ENCODE measurements at places on chromosomes 7 and 10.

DNA sequence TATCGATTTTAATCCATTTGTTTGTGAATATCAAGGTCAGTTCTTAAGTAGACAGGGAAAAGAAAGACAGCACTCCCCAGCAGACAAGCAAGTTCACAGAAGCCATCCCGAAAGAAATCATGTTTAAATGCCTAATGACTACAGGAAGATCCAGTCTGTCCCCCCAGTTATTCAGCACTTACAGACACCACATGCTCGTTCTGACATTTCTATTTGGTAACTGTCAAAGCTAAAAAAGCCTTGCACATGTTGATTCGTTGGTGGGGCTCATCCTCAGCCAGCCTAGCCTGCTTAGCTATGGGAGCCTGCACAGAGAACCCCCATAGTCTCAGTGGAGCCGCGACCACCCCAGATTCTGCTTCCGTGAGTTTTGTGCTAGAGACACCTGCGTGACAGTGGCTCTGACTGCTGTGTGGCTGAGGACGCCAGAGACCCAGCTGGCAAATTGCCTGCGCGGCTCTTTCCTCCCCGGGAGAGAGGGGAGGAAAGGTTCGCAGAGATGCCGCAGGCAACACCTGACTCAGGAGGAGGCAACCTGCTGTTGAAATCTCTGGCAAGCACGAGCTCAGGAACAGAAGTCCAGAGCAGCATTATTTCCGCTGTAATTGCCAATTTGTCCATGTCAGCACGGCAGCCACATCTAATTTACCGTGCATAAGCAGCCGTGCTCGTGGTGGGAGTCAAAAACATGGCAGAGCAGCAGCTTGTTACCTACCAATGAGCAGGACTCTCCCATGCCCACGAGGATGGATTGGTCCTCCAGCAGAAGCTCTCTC is 194.2 kb downstream of the GPAM start:
- DNase-seq, result no peak

- DNase-seq, result no peak
Measured at GRCh38 chr10:129514568-129515451, 47.8 kb downstream of the MGMT start.

DNA sequence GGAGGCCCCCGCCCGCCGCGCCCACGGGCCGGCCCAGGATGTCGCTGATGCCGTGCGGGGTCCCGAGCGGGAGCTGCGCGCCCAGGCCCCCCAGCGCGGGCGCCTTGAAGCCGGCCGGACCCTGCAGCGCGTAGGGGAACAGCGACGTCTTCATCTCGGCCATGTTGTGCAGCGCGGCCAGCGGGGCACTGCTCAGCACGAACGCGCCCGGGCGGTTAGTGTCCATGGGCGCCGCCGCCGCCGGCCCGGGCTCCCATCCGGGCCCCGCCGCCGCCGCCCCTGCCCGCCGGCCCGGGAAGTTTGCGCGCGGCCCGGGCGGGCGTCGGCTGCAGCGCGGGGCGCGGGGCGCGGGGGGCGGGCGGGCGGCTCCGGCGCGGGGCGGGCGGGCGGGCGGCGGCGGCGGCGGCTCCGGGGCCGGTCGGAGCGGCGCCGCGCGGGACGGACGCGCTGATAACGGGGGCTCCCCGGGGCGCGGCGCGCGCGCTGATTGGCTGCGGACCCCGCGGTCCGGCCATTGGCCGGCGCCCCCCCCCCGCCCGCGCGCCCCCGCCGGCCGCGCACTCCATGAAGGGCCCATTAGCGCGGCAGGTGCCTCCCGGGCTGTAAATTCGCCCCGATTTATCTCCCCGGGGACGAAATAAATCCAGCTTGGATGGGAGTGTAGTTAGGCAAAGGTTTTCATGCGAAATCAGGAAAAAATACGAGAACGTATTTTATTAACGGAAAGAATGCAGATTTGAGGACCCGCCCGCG is at the start of gene NKX6-2:
NKX6-2 (minus strand) TSS at position 425 of the 753 bp plus-strand sequence; CDS start at position 226, 199 bp downstream.
- no peak for DNase-seq

GRCh38 chr7:79880312-79880711 is 254.3 kb upstream of the GNAI1 start:
- no peak for DNase-seq

DNA sequence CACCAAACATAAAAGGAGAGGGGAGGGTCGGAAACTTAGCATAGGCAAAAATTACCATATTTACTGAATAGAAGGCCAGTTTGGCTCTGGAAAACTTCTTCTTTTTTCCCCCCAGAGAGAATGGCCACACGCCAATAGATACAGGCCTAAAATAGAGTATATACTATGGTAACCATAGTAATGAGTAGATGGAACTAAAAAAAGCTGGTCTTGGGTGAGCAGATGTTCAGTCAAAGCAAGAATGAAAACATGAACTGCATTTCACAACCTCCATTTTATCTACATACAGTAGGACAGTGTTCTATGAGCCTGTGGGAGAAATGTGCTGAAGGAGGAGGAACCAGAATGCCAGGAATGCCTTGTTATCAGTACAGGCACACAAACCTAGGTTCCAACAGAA is 141.7 kb upstream of the SEMA3A start:
- no peak for DNase-seq

GRCh38 chr7:214410-215212 is 22.2 kb downstream of the FAM20C start:
- DNase-seq, result no peak

DNA sequence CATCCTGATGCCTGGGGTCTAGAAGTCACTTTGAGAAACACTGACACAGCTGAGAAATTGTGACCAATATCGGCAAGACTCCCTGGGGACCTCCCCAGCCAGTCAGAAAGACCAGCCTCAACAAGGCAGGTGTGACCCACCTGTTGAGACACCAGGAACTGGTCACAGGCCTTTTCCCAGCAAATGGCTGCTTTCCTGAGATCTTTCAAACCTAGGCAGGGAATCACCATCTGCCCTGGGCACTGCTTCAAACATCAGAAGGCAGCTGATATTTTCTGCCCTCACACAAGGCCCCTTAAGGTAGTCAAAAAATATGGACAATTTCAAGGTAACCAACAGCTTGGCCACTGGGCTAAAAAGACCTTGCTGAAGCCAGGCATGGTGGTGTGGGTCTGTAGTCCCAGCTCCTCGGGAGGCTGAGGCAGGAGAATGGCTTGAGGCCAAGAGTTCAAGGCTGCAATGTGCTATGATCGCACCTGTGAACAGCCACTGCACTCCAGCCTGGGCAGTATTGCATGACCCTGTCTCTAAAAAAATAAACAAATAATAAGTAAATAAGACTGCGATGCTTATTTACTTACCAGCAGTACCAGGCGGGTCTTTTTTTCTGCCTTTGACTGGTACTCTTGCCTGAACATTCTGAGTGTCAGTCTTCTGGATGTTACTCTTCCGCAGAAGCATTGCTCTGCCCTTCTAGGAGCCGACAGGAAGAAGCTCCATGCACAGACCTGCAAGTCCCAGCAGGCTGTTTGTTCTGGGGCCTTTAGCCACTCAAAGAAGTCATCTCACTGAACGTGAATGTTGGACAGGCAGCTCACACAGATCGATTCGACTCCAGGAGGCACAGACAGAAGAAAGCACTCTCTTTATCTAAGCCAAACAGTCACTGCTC is 59.7 kb downstream of the SORBS1 start:
- DNase-seq, result no peak

DNA sequence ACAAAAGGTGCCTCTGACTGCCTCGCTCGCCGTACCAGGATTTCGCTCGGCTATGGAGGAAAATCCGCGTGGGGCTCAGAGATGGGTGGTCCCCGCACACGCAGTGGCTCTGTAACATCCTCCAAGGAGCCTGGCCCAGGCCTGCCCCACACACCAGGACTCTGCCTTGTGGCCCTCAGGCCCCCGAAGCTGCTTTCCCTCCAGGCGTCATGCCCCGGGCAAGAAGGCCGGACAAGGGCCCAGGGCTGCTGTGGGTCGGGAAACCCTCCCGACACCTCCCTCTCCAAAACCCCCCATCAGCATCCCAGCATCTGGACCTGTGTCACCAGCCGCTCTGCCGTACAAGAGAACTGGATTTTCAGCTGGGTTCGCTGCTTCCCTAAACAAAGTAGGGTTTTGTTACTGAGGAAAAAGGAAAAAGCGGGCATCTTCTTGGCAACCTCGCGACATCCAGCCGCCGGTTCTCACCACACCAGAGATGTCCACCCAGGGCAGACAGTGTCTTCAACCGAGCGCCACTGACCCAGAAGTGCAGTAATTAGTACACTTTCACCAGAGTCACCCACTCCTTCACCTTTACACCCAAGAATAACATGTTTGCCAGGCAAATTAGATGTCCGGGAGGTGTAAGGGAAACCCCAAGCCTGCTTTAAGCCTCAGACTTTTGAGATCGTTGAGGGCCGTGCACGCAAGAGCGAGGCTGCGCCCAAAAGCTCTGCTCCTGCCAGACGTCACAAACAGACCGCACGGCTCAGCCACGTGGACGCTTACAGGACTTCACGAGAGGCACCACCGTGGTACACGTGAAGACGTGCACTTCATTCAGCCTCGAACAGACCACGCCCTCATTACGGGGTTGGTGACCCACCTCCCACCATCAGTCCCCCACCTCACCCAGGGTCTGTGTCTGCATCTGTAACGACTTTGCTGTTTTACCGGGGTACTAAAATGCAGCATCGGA is 62.2 kb downstream of the DIP2C start:
- DNase-seq, result no peak

GRCh38 chr10:72121389-72121788 is 33.0 kb upstream of the SPOCK2 start:
- DNase-seq, result no peak

GRCh38 chr10:74488907-74489306 is 337.5 kb upstream of the KAT6B start:
- DNase-seq, result no peak

DNA sequence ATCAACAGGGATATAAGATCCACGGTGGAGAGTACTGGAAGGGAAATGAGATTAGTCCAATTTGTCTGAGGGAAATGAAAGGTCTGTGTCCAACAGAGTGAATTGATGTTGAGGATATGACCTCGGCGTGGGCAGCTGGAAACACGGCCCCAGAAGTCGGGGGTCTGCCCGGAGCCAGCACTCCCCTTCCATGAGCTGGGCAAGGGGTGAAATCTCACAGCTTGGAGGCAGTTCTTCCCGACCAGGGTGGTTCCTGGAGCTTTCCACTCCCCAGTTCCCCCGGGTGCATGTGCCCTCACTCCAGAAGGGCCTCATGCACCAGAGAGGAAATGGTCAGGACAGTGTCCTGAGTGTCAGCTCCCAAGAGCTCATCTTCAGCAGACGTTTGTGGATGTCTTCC is 264.7 kb upstream of the PPP2R2D start:
- DNase-seq, result no peak

GRCh38 chr7:74221713-74222112 is 11.9 kb downstream of the LAT2 start:
- no peak for DNase-seq

DNA sequence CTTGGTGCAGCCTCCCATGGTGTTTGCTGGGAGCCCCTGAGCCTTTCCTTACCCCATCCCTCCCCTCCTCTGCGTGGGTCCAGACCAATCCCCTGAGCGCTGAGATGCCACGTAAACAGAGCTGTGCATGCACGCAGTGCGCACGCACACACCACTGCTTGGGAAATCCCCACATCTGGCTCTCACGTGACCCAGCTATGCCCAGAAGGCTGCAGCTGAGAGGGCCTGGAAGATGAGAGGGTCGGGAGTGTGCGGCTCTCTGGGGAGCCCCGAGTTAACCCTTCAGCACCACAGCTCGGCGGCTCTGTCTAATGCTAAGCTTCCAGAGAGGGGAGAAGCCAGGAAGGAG is 177.2 kb downstream of the SH3PXD2A start:
- peak; percentile 73 for DNase-seq

- DNase-seq, result no peak
Measured at GRCh38 chr7:51079494-51079893, 237.1 kb downstream of the COBL start.

- no peak for DNase-seq
Measured at GRCh38 chr7:9488555-9488954, 1055.1 kb downstream of the NXPH1 start.

DNA sequence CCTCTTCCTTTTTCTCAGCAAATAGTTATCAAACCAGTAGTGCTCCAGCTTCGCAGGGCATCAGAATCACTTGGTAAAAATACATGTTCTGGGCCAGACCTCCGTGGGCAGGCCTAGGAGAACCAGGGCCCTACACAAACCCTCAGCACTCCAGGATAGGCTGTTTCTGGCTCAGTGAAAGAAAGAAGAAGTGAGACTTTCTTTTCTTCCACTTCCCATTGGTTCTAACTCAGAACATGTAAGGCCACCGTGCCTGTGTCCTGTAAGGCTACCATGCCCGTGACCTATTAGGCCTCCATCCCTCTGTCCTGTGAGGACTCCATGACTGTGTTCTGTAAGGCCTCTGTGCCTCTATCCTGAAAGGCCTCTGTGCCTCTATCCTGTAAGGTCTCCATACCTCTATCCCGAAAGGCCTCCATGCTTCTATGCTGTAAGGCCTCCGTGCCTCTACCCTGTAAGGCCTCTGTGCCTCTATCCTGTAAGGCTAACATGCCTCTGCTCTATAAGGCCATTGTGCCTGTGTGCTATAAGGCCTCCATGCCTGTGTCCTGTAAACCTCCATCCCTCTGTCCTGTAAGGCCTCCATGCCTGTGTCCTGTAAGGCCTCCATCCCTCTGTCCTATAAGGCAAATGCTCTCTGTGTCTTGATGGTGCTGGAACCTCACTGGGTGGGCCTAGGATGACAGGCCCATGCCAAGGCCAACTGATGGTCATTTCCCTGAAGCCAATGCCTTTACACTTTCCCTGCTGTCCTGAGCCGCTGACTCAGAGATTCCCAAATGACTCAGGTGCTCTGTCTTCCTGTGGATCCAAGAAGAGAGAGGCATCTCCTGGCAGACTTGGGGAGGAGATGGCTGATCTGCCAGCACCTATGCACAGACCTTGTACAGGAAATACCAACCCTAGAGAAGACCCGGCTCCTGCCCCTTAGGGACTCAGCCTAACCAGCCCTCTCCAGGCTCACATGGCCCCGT is 96.6 kb upstream of the CACUL1 start:
- no peak for DNase-seq

- no peak for DNase-seq
Measured at GRCh38 chr10:88383276-88383675, 199.8 kb downstream of the RNLS start.

GRCh38 chr7:47724335-47724982 is 142.5 kb upstream of the TNS3 start:
- no peak for DNase-seq

GRCh38 chr7:157564517-157565177 is 227.8 kb downstream of the DNAJB6 start:
- DNase-seq, result no peak

DNA sequence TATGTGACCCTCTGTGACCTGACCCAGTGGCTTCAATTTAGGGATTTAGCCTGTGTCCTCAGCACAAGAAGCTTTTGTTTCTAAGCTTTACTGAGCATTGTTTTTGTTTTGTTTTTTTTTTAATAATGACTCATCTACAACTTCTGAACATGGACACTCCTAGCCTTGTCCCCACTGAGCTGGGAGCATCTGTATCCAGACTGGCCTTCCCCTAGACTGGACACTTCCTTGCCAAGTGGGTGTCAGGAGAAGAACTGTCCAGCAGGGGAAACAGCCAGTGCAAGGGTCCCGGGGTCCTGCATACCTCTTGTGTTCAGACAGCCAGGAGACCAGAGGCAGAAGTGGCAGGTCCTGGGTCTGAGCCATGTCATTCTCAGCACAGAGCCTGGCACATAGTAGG is 108.6 kb downstream of the TMEM130 start:
- no peak for DNase-seq

GRCh38 chr7:88147949-88148348 is 71.9 kb downstream of the SRI start:
- DNase-seq, result no peak

Measured in activated T-cell treated with anti-CD3 and anti-CD28 coated beads for 4 hours (primary cell).